ENCODE measurements at places on chromosomes 5 and 9. TPM values are rescaled to one million over a fixed set of nuclear protein-coding genes. Genes with fewer than 3 reads are reported as not detected.

OR1B1 gene
- not detected for total RNA-seq

FIBCD1 gene
- not detected for total RNA-seq

CDKN2A gene
- total RNA-seq: 2.1 TPM

CMBL gene
- 1.4 TPM for total RNA-seq

OR13C3 gene
- not detected for total RNA-seq

ARHGAP26 gene
- 12.7 TPM for total RNA-seq

LHX2 gene
- total RNA-seq: not detected

RNF208 gene
- total RNA-seq: 8.0 TPM

EDIL3 gene
- total RNA-seq: not detected

PRUNE2 gene
- total RNA-seq: 0.38 TPM

GRCh38 chr5:141192110-141192725 is at the start of gene PCDHB10:
Gene PCDHB10 (plus strand): TSS chr5:141192353. CDS start chr5:141192553, 200 bp downstream.
- peak; percentile 63 for DNase-seq
- H3K4me1 ChIP-seq: peaks cover under 1% of the 10 kb centered on the region
- no peak within 1 kb of the TSS for H3K27ac ChIP-seq

DNA sequence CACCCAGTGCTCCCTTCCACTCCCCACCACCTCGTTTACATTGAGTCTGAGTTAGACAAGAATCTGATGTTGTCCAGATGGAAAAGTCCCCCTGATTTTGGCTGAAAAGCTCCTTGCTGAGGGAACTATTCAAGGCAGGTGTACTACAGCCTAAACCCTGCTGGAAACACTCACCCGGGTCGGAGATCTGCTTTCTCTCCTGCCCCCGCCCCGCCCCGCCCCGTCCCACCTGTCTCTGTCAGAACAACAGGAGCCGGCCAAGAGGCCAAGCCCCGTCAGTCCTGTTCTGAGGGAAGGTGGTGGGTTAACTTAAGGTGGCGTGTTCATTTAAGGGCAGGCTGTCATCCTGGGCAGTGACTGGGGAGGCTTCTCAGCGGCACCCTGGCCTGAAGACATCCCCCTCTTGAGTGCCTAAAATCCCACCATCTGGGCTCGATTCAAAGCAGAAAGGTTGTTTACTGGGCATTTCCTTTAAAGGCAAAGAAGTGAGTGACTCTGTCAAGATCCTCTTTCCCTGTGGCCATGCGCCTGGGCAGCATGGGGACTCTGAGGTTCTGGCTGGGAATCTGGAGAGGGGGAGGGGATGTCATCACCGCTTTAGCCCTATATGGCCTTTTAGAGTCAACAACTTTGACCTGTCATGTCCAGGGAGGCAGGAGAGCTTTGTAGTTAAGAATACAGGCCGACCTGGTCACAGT is 71.1 kb upstream of the NEURL1B start:
- DNase-seq: no peak
- H3K27me3 ChIP-seq: peaks cover 3% of the 10 kb centered on the region
- H3K4me1 ChIP-seq: no peaks in the 10 kb centered on the region

DNA sequence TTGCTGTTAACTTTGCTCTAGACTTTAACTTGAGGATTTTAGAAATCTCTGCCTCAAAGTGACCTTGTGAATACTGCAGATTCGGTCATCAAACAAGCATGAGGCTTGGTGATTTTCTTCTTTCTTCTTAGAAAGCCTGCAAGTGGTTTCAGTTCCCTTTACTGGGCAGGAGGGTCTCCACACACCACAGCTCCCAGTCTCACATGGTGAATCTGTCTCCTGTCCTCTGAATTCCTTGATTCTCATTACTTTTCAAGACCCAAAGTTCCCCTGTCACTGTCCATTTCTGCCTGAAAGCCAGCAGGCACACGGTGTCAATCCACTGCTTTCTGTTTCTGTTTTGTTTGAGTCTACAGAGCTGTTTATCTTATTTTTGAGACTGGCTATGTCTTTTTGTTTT is 14.1 kb downstream of the HSPB3 start:
- DNase-seq: no peak
- H3K27ac ChIP-seq: peak overlapping the region; percentile 50
- H3K27me3 ChIP-seq: peaks cover 3% of the 10 kb centered on the region
- H3K4me1 ChIP-seq: peaks cover 4% of the 10 kb centered on the region
- no peaks in the 10 kb centered on the region for H3K36me3 ChIP-seq

DNA sequence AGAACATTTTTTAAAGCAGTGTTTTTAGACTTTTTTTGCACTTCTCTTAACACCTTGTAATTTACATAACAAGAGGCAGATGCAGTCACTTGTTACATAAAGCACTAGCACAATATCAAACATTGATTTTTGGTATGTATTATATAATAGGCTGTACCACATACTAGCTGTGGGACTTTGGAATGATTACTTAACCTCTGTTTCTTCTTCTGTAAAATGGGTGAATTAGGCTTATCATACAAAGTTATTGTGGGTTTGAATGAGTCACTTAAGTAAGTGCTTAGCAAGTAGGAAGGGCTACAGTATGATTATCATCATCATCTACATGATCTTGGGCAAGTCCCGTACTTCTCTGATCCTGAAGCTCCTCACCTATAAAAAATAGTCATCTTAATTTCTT is 2.1 kb downstream of the FAM81B start:
- no peak overlapping the region for H3K4me3 ChIP-seq
- peaks cover 10% of the 10 kb centered on the region for H3K27me3 ChIP-seq
- H3K27ac ChIP-seq: no peak overlapping the region
- H3K36me3 ChIP-seq: no peaks in the 10 kb centered on the region
- H3K4me1 ChIP-seq: no peaks in the 10 kb centered on the region
- no peak for DNase-seq

DNA sequence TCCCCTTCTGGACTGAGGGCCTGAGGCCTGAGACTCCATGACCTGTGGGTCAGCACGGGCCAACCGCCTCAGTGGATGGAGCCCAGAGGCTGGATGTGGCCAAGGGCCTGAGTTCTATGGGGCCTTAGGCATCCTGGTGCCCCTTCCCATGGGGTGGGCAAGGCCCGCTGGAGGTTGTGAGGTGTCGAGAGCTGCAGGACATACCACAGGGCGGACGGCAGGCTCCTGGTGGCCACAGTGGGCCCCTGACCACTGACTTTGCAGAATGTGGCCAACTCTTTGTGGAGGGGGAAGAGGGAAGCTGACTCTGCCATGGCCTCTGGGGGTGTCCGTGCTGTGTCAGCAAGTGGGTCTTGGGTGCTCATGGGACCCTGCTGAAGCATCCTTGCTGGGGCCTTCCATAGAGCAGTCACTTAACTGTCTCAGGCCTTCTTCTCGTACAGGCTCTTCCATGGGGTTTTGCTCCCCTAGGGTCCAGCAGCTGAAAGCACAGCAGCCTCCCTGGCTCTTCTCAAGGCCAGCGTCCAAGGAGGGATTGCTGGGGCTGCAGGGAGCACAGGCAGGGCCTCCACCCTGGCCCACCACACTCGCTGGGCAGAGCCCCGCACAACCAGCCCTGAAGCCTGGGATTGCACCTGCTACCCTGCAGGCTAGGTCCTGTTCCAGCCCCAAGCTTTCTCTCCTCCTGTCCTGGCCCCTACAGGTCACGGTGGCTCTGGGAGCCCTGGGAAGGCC is 21.6 kb upstream of the SLC9A3 start:
- no peak overlapping the region for H3K27ac ChIP-seq
- peaks cover 17% of the 10 kb centered on the region for H3K4me1 ChIP-seq
- peaks cover 15% of the 10 kb centered on the region for H3K27me3 ChIP-seq
- no peaks in the 10 kb centered on the region for H3K36me3 ChIP-seq

GRCh38 chr9:16809912-16810610 is 60.4 kb downstream of the BNC2 start:
- DNase-seq: no peak
- H3K36me3 ChIP-seq: no peaks in the 10 kb centered on the region
- H3K4me3 ChIP-seq: no peak overlapping the region
- no peaks in the 10 kb centered on the region for H3K4me1 ChIP-seq

DNA sequence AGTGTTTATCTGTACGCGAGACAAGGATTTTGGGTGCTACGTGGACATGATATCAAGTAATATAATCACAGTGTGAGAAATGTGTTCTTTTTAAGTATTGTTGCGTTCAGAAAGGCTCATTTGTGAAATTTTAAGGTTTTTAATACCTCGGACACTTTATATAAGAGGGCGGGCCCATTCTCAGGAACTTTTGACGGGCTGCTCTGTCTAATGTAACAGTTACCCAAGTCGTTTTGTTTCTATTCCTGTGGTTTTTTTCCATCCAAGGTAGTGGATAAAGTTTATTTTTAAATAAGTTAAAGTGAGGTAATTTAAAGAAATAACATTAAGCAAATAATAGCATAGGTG is 525 bp downstream of the SRP19 start:
- peak overlapping the region; percentile 98 for H3K27ac ChIP-seq
- H3K4me1 ChIP-seq: peaks cover 28% of the 10 kb centered on the region
- no peak for DNase-seq
- peaks cover 35% of the 10 kb centered on the region for H3K36me3 ChIP-seq

- peaks cover 2% of the 10 kb centered on the region for H3K4me1 ChIP-seq
- H3K4me3 ChIP-seq: no peak overlapping the region
- H3K36me3 ChIP-seq: no peaks in the 10 kb centered on the region
- peaks cover 18% of the 10 kb centered on the region for H3K27me3 ChIP-seq
Observed at GRCh38 chr9:99445371-99445891, 223.3 kb downstream of the SEC61B start.

GRCh38 chr5:9339206-9339818 is 206.6 kb downstream of the SEMA5A start:
- H3K4me1 ChIP-seq: no peaks in the 10 kb centered on the region
- no peak overlapping the region for H3K27ac ChIP-seq
- H3K36me3 ChIP-seq: no peaks in the 10 kb centered on the region
- no peak overlapping the region for H3K4me3 ChIP-seq
- DNase-seq: peak; percentile 6

DNA sequence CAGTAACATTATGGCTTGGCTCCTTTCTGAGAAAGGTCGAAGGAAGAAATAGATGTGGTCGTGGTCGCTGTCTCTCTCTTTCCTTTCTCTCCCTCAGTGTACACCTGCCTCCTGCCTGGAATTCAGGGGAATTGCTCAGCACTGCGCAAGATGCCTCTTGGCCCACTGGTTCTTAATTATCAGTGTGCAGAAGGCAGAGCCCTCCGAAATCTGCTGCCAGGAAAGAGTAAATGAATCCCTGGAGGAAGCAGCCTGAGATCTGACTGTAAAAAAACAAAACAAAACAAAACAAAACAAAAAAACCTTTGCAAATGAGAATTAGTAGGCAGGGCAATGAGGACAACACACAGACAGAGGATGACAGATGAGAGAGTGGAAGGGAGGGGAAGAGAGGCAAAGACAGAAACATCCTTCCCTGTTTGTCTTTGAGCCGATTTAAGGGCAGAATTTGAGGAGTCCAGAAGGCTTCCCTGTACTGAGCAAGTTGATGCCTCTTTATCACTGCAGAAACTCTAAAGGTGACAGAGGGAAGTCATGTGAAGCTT is 113.8 kb upstream of the PUM3 start:
- no peak overlapping the region for H3K27ac ChIP-seq
- no peaks in the 10 kb centered on the region for H3K4me1 ChIP-seq

DNA sequence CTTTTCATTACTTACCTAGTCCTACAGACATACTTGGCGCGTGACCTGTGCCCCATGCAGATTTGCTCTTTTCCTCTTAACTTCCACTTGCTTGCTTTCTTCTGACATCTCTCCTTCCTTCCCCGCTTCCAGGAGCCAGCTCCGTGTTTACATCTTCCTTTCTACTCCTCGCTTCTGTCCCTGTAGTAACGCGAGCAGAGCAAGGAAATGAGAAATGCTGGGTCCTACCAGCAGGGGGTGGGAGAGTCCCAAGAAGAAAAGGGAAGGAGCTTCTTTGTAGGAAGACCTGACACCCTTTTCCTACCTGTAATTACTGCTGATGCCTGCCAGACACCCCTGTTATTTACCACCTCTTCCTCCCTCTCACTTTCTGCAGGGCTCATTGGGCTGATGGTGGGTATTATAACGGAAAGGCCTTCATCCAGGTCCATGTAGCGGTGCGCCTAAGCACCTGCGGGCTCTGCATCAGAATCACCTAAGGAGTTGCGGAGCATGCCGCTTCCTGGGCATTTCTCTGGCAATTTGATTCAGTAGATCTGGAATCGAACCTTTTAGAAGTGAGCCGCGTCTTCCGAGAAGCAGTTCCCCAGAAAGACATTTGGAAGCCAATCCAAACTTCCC is 1260.8 kb upstream of the WWC1 start:
- H3K27ac ChIP-seq: no peak overlapping the region
- H3K4me3 ChIP-seq: no peak overlapping the region
- H3K27me3 ChIP-seq: no peaks in the 10 kb centered on the region
- no peak for DNase-seq

GRCh38 chr9:130971294-130971849 is 32.3 kb upstream of the FIBCD1 start:
- peaks cover 16% of the 10 kb centered on the region for H3K27me3 ChIP-seq
- H3K4me3 ChIP-seq: no peak overlapping the region
- H3K27ac ChIP-seq: no peak overlapping the region
- H3K36me3 ChIP-seq: no peaks in the 10 kb centered on the region

DNA sequence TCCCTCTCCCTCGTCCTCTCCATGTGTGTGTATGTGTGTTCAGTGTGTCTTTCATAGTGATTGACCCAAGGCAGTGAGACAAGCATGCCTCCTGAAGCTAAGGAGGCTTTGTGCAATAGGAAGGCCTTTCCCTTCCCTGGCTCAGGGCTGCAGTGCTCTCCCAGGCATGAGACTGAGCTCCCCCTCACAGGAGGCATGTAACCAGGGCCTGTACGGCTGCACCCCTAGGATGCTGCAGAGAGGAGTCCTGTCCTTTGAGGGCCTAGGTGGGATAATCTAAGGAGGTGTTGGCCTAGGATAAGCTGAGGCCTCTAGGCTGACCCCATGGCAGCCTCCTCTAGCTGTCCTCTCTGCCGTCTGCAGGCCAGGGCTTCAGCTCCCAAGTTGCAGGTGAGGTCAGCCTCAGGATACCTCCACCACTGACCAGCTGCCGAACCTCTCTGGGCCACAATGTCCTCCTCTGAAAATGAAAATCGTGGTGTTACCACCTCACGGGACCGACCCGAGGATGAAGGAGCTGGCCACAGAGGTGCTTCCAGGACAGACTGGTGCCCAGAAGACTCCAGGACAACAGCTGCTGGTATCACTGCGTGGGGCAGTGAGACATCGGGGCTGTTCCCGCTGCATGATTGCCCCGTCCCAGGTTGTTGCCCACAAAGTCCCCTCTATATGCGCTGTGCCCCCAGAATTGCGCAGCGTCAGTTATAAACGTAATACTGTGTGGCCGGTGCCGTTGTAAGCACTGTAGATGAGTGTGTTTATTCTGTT is 129.6 kb downstream of the BARX1 start:
- no peak overlapping the region for H3K27ac ChIP-seq
- no peak for DNase-seq
- H3K36me3 ChIP-seq: no peaks in the 10 kb centered on the region
- H3K4me3 ChIP-seq: no peak overlapping the region

- no peaks in the 10 kb centered on the region for H3K27me3 ChIP-seq
- H3K27ac ChIP-seq: no peak overlapping the region
- H3K36me3 ChIP-seq: peaks cover 2% of the 10 kb centered on the region
- H3K4me3 ChIP-seq: no peak overlapping the region
- DNase-seq: no peak
Observed at GRCh38 chr9:4905135-4905490, 80.0 kb upstream of the JAK2 start.

GRCh38 chr9:124342776-124343485 is 72.3 kb downstream of the PSMB7 start:
- peaks cover 2% of the 10 kb centered on the region for H3K36me3 ChIP-seq
- DNase-seq: no peak

Measured in activated CD8-positive, alpha-beta T cell treated with anti-CD3 and anti-CD28 coated beads for 36 hours (primary cell).